ENCODE measurements at places on chromosomes 11 and 22. TPM values are rescaled to one million over a fixed set of nuclear protein-coding genes. Genes with fewer than 3 reads are reported as not detected.
A peak's percentile ranks its signal among the peaks of the same experiment; 100 is the strongest.

The ADAMTS8 gene
- total RNA-seq = 7.8 TPM

The POU2AF2 gene
- not detected for total RNA-seq

The NRIP3 gene
- 2.0 TPM for total RNA-seq

The MOGAT2 gene
- total RNA-seq = not detected

The APOBEC3G gene
- total RNA-seq = 3.2 TPM

The SCN3B gene
- total RNA-seq = 0.70 TPM

The CASP5 gene
- not detected for total RNA-seq

The KCTD21 gene
- total RNA-seq = 12.9 TPM

The ARHGEF17 gene
- 59.9 TPM for total RNA-seq

- DNase-seq = no peak
Observed at GRCh38 chr22:26835929-26836528, 178.6 kb downstream of the MIAT start.

DNA sequence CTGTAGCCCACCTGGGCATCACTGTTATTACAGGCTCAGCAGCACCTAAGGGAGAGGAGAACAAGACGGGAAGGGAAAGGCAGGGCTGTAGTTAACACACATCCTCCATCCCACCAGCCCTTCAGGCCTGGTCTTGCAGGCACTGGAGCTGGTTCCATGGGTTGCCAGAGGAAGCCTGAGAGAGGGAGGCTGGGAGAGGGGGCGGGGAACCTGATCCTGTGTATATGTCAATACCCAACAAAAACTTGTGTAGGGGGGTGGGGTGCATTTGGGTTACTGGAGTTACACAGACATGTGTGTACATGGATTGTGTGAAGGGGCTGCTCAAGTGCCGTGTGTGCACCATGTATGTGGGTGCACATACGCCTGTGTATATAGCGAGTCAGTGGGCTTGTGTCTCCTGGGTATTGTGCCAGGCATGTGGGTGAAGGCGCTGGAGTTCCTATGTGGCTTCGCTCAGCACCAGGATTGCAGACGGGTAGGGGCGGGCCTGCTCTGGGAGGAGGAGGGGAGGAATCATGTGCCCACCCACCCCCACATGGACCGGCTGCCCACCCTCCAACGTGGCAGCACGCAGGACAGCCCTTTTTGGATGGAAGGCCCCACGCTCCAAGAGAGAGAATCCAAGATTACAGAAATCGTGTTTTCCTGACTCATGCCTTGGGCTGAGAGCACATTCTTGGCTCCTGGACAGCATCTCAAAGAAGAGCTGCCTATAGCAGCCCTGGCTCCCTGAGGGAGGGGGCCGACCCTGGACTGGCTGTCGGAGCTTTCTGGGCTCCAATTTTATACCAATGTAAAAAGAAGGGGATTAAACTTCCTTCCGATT lies 4.2 kb upstream of the SERPINH1 start:
- peak; percentile 76 for DNase-seq

- no peak for DNase-seq
Observed at GRCh38 chr11:19660076-19660475, 52.6 kb upstream of the NAV2 start.

DNA sequence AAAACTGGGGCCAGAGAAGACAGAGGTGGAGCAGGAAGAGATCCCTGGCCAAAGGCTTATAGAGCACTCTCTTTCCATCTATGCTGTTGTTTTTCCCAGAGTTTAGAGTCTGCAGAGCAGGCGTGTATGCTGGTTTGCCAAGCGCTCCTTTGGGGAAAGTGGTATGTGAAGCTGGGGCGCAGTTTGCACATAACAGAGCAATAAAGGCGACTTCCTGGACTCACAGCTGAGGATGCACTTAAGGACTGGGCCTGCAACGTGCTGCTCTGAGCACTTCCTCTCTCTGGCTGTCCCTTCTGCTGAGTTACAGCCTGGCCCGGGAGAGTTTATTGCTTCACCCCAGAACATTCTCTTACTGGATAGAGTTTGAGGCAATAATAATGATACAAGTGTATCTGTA lies 41.7 kb downstream of the THAP12 start:
- DNase-seq = peak; percentile 84

DNA sequence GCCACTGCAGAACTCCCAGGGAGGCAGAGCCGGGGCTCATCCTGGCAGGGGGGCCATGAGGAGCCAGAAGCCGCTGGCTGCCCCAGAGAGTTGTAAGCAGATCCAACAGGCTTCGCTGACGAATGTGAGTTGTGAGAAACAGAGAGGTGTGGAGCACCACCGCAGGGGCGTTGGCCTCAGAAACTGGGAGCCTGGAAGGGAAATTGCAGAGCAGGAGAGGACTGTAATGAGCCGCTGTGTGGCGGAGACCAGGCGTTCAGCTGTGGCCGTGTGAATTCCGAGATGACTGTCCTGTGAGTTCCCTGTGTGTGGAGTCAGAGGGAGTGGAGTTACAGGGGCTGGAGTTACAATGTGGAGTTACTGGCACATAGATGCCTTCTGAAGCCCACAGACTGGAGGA lies 27.7 kb upstream of the ETS1 start:
- DNase-seq = no peak

DNA sequence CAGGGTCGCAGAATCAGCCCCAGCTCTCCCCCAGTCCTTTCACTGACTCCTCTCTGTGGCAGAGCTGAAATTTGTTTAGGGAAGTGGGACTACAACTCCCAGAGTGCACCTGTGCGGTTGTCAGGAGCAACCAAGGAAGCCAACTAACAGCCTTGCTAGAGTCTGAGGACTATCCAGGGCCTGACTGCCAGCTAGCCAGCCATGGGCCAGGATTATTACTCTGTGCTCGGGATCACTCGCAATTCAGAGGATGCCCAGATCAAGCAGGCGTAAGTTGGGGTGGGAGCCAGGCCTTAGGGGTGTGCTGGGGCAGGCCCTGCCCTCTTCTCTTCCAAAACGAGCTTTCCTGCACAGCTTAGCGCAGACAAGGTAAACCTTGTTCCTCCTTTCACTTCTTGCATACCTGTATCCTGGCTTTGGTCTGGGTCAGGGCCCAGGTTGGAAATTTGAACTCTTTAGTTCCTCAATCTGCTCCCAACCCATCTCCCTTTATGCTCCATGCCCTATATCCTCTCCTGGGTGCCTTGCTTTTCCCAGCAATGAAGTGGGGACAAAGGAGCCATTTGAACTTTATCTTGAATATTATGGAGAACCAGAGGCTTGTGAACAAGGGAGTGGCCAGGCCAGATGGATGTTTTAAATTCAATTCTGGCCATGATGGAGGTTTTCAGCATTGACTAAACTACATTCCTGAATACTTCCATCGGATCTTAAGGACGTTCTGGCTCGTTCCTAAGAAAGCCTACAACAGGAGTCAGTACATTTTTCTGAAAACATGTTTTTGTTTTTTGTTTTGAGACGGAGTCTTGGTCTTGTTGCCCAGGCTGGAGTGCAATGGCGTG lies at the start of gene DNAJB13:
TSS of gene DNAJB13 (plus strand) at position 158 of the 842 bp plus-strand sequence. CDS start at position 202, 44 bp downstream.
- DNase-seq = no peak

DNA sequence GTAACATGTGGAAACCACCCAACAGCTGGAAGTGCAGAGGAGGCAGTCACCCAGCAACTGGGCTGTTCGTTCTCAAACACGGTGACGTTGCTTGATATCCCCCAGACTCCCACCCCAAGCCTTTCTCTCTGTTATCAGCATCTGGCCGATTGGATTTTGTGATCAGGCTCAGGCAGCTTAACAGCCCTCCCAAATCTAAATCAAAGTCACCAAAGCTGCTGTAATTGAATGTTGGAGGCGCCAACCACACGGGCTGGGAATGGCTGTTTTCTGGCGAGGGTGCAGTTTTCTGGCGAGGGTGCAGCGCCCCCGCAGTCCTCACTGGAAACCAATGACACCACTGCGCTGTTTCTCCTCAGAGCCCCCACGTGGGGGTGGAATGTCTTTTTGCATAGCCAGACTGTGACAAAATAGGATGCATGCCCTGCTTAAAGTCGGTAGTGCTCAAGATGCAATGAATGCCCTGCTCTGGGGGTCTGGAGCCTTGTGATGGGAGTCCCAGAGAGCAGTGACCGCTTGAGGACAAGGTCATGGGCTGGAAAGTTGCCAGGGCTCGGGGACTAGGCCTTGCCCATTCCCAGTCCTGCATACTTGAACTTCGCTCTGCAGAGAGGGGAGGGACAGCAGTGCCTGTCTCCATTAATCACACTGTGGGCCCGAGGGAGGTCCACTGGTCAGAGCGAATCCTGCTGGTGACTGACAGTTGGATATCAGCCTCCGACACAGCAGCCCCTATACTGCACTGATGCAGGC lies 105.3 kb downstream of the MORC2 start:
- no peak for DNase-seq

- peak; percentile 70 for DNase-seq
Observed at GRCh38 chr22:24176630-24177029, 4.7 kb upstream of the SUSD2 start.

- no peak for DNase-seq
Observed at GRCh38 chr22:47116426-47117341, 354.2 kb downstream of the TBC1D22A start.

- no peak for DNase-seq
Observed at GRCh38 chr22:50011447-50012210, 936 bp downstream of the IL17REL start.

- no peak for DNase-seq
Observed at GRCh38 chr11:14388352-14388751, 29.4 kb upstream of the RRAS2 start.

DNA sequence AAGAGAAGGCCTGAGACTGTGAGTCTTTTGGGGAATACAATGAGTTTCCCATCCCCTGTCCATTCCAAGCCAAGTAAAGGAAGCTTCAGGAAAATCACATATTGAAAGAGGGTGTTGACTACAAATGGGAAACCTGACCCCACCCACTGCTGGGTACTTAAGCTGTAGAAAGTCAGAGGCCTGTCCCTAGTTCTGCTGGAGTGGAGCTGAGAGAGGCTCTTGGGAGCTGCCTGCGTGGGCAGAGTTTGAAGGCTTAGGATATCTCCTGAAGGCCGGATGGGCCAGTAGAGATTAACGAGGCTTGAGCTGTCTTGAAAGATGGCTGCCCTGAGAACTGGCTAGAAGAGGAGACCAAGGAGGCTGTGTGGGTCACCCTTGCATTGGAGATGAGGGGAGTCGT lies 176.2 kb upstream of the NECTIN1 start:
- no peak for DNase-seq

DNA sequence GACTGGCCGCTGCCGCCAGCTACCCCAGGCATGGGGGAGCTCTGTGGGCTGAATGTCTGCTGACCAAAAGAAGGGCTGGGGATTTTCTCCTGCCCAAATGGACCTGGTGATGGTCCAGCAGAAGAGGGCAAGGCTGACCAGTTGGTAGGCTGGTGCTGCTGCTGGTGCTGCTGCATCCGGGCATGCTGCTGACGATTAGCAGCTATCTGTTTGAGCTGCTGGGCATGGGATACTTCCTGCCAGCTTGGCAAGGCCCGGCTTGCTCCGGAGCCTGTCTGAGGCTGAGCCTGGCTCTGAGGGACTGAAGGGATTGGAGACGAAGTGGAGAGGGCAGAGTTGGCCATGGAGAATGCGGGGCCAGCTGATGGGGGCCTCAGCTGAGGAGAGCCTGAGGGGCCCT lies 168.6 kb upstream of the MTMR2 start:
- DNase-seq = no peak

DNA sequence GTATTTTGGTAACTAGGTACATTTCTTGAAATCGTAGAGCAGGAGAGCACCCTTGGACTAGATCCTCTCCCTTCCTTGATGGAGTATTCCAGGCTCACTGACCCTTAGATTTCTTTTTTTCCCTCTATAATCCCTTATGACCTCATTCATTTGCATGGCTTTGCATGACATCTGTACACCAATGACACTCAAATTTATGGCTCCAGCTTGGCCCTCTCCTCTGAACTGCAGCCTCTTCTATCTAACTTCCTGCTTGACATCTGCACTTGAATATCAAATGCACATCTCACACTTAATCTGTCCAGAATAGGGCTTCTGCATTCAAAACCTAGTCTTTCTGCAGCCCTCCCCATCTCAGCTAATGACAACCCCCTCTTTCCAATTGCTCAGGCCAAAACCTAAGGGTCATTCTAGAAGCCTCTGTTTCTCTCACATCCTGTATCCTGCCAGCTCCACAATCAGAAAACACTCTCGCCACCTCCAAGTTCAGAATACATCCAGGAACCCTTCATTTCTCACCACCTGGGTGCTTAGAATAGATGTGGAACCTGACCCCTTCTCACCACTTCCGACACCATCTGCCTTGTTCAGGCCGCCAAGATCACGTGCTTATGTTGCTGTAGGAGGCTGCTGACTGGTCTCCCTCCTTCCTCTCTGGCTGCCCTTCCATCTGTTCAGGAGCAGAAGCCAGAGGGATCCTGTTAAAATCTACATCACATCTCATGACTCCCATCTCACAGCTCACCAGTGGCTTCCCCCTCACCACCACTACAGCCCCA lies 138.9 kb upstream of the MTNR1B start:
- no peak for DNase-seq
